ENCODE measurements at places on chromosomes 16 and 17.

DNA sequence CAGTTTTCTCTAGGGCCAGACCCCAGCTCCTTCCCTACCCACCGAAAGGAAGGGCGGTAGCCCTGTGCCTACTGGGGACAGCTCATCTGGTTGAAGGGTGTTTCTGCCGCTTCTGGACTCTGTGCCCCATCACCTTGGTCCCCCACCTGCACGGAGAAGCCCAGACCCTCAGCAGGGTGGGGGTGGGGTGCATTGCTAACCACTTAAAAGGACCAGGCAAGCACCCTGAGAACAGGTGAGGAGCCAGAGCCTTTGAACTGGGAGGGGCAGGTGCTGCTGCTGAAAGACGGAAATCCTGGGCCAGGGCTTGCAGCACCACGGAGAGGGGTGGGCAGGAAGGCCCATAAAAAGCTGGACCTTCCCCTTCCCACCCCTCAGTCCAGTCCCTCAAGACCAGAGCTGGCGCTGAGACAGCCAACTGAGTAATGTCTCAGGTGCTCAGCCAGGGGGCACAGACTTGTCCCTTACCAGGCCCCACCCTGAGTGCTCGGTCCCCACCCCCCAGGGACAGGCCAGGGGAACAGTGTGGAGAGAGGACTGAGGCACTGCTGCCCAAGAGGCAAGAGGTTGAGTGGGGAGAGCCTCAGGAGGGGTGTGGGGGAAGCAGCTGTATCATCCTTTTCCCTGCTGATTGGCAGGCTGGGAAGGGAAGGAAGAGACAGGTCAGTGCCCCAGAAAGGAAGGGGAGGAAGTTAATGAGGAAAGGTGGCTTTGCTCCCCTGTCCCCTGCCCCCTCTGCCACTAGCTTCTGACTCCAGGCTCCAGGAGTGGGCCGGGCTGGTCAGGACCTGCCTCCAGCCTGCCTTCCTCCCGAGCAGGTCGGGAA, 10.9 kb upstream of the SP2 start:
- no peak for DNase-seq

GRCh38 chr17:57506774-57507127, 238.3 kb downstream of the CCDC182 start:
- DNase-seq: no peak

- no peak for DNase-seq
These were observed 187.6 kb downstream of the KATNIP start for GRCh38 chr16:27737513-27737912.

DNA sequence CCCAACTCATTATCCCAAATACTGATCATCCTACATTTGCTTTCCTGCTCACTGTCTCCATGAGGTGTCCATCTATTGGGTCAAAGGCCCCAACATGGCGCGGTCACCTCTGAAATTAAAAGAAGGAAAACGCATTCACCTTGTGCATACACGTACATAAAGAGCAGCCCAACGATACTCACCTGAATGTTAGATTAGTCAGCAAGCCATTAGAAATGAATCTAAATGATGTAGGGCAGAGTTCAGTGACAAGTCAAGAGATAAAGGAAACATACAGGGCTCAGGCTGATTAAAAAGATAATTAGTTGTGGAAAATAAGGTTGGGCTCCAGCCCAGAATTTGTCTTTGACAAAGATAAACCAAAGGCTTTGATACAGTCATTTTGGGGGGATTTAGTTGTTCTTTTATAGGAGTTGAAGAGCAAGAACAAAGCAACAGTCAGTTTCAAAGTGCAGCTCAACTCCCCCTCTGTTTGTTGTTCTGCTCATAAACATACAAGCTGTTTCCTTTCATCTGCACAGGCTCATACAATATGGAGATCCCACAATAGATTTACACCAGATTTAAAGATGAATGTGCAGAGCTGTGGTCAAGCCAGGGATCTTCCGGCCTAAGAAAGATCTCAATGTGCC, 21.1 kb downstream of the NXPH3 start:
- no peak for DNase-seq

- DNase-seq: no peak
These were observed 33.4 kb downstream of the SOX8 start for GRCh38 chr16:1014771-1015495.

GRCh38 chr16:86231996-86232350, 278.4 kb upstream of the FOXF1 start:
- DNase-seq: no peak

DNA sequence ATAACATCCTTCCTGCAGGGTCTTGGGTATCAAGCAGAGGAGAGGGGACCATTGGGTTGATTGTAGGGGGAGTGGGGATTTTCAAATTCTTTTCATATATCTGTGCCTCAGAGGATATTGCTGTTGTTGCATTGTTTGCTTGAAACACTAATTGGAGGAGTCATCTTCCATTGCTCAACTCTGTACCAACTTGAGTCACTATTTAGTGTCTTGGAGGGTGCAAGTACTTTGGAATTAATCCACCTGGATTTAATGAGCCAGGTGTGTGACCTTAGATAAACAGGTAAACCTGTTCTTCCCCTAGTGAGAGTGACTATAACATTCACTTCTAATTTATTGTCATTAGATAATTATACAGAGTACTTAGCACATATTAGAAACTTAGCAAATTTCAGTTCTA, 151.3 kb upstream of the CNTNAP4 start:
- DNase-seq: no peak

Measured in activated CD4-positive, alpha-beta T cell treated with anti-CD3 and anti-CD28 coated beads for 4 hours (primary cell).